ENCODE measurements at places on chromosomes 4 and X.
A peak's percentile ranks its signal among the peaks of the same experiment; 100 is the strongest.

DNA sequence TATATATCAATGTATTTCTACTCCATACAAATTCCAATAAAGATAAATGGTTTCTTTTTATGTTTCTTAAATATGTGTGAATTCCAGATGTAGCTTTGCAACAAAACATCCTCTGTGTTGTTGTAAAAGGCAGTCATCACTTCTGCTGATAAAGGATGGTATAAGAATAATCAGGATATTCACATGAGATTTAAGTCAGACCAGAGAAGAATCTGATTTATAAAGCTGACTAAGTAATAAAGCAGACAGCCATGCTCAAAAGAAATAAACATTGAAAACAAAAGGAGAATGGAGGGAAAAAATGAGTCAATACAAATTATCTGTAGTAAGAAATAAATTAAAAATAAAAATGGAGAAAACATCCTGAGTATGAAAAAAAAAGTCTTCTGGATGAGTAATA lies 27.0 kb upstream of the SLC7A11 start:
- DNase-seq, result no peak

GRCh38 chrX:78658845-78659744 lies at the start of gene RTL3:
TSS of gene RTL3 (minus strand) at chrX:78659328. CDS start at chrX:78658420, 908 bp downstream.
- peak; percentile 91 for DNase-seq

DNA sequence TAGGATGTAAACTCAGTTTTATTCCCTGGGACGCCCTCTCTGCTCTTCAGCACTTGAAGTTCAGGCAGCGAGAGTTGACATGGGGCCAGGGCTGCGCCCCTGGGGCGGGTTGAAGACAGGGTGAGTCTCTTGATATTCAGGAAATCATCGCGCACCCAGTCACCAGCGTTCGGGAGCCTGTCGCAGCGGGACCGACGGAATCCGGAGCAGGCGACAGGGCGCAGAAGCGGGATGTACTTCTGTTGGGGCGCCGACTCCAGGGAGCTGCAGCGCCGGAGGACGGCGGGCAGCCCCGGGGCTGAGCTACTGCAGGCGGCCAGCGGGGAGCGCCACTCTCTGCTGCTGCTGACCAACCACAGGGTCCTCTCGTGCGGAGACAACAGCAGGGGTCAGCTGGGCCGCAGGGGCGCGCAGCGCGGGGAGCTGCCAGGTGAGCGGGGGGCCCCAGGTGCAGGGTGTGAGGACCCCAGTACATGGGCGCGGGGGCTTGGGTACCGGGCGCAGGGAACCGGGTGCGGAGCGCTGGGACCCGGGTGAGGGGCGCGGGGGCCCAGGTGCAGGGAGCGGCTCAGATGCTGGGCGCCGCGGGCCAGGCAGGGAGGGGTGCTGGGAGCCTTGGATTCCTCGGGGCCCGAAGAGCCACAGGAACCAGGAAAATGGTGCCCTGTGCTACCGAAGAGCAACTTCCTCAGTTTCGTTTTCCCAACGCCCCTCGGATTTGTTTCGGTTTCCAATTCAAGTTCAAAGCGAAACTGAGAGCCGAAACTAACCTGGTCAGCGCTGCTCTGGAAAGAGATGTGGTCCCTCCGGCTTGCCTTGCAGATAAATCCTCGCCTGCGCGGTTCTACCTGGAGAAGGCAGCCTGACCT lies at the start of gene HERC6:
TSS of gene HERC6 (plus strand) at position 162 of the 869 bp plus-strand sequence. CDS start at position 232, 70 bp downstream.
- DNase-seq, result peak; percentile 67

DNA sequence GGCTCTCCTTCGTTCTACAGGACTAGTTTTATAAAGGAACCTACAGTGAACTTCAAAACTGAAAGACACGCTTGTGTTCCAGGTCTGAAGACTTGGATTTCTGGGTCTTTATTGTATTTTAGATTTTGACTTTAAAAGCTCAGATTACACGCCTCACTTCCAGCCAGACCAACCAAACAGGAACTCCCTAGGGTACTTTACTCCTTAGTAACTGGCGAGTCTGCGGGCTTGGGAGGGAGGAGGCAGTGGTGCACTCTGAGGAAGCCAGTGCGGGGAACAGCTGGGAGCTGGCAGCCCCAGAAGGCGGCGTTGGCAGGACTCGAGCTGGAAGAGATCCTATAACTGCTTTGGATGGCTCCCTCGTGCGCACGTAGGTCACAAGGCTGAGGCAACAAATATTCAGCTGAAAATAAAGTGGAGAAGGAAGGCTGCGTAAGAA lies 391 bp upstream of the PHKA1 start:
- peak; percentile 50 for DNase-seq

GRCh38 chrX:36684053-36684452 lies 324.1 kb upstream of the FAM47C start:
- DNase-seq, result no peak

DNA sequence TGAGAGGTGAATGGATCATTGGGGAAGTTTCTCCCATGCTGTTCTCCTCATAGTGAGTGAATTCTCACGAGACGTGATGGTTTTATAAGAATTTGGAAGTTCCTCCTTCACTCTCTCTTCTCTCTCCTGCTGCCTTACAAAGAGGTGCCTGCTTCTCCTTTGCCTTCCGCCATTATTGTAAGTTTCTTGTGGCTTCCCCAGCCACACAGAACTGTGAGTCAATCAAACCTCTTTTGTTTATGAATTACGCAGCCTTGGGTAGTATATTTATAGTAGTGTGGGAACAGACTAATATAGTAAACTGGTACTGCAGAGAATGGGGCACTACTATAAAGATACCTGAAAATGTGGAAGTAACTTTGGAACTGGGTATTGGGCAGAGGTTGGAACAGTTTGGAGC lies 7.8 kb upstream of the CTAG2 start:
- DNase-seq, result no peak

- no peak for DNase-seq
Observed at GRCh38 chr4:40300371-40301162, 34.6 kb upstream of the CHRNA9 start.

GRCh38 chr4:70600977-70601376 lies 8.9 kb downstream of the AMBN start:
- DNase-seq, result no peak

DNA sequence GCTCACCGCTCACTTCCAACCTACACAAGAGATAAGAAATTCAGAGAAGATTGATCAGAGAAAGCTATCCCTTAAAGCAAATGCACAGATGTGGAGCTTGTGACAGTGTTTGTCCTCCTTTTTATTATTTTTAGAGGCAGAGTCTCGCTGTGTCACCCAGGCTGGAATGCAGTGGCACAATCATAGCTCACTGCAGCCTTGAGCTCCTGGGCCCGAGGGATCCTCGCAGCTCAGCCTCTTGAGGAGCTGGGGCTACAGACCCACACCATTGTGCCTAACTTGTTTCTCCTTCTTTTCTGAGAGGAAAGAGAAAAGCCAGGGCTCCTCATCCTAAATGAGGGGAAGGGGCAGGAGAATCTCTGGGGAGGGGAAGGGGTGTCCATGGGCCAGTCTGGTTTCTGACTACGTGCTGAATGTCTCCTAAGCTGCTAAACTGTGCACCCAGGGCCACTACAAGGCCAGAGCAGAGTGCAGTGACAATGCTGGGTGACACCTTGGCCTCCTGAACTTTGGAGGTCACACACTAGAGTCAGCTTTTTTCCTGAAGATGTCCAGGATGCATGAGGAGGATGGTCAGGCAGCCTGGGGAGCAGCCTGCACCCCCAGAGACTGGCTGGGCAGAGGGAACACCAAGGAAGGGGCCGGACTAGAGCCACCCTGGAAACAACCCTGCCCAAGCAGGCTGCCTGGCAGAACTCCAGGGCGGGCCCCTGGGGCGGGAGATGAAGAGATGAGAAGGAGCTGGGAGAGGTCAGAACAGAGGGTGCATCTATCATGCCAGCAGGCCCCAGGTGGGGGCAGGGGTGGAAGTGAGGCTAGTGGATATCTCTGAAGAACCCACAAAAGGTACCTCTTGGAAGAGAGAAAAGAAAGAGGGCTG lies 55.5 kb upstream of the PROM1 start:
- DNase-seq, result no peak

- no peak for DNase-seq
Observed at GRCh38 chrX:11558972-11559371, 106.7 kb downstream of the ARHGAP6 start.

GRCh38 chr4:53185869-53186585 lies 179.8 kb downstream of the SCFD2 start:
- DNase-seq, result peak; percentile 91

- DNase-seq, result no peak
Observed at GRCh38 chrX:14607446-14607985, 78.2 kb downstream of the GLRA2 start.

- no peak for DNase-seq
Observed at GRCh38 chr4:5958199-5958735, 60.0 kb downstream of the C4orf50 start.

DNA sequence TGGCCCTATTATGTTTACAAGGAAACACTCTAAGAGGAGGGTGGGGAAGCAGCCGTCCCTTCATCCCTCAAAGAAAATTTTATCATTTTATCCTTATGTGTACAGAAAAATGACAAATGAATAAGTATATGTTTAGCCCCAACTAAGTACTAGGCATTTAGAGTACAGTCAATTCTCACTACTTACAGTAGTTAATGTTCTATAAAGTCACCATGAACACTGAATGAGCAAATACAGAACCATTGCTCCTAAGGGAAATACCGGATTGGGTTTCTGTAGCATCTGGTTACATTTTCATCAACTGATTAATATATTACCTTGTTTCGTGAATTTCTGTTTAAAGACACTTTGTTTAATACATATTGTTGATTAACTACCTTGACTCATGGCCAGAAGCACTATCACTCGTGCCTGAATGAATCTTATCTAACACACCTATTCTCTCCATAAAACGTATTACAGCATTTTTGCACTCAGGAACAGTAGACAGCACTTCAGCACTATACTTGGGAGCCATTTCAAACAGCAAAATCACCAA lies 109.3 kb downstream of the ASB9 start:
- DNase-seq, result no peak
